ENCODE measurements at places on chromosomes 5 and 9.

- DNase-seq = no peak
Measured at GRCh38 chr9:17065062-17065461, 69.8 kb upstream of the CNTLN start.

GRCh38 chr5:120734033-120734432, 269.9 kb downstream of the PRR16 start:
- DNase-seq = no peak

- DNase-seq = no peak
Measured at GRCh38 chr5:60740322-60740721, 40.4 kb upstream of the DEPDC1B start.

GRCh38 chr9:95003689-95004410, 277.4 kb downstream of the AOPEP start:
- DNase-seq = no peak
